GM18507 (cell line): ENCODE measurements at places on chromosomes 3 and 15.

- DNase-seq: no peak
Measured at GRCh38 chr15:63073497-63074172, 31.1 kb downstream of the TPM1 start.

DNA sequence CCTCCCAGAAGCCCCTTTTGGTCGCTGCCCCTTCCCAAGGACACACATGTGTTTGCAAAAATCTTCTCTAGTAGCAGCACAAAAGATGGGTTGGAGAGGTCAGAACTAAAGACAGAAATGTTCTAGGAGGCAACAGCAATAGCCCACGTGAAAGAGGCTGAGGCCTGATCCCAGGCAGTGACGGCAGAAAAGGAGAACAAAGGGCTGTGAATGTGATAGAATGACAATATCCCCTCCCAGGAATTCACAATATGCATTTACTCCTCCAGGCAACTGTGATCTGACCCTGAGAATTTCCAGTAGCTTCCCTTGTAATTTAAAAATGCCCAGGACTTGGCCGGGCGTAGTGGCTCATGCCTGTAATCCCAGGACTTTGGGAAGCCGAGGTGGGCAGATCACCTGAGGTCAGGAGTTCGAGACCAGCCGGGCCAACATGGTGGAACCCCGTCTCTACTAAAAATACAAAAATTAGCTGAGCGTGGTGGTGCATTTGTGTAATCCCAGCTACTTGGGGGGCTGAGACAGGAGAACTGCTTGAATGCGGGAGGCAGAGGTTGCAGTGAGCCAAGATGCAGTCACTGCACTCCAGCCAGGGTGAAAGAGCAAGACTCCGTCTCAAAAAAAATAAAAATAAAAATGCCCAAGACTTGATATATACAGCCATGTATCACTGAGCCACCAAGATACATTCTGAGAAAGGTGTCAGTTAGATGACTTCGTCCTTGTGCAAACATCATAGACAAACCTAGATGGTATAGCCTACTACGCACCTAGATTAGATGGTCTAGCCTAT, 43.6 kb upstream of the PIAS1 start:
- no peak for DNase-seq

DNA sequence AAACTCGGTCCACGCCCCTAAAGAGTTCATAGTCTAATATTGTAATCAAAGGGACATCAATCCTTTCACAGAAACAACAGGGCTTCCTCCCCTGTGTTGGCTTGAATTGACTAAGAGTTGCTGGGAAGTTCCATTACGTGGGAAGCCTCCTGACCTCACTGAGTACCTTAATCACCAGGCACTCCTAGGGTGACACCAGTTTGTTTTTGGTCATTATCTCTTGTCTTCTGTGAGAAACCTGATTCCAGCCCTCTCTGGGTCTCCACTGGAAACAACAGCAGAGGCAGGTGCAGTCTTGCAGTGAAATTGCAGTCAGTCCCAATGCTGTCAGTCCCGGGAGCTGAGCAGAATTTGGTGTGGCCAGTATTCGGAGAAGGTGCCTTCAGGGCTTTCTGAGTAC, 55.4 kb downstream of the BOC start:
- no peak for DNase-seq

GRCh38 chr3:194979173-194979572, 291.8 kb downstream of the XXYLT1 start:
- DNase-seq: no peak

DNA sequence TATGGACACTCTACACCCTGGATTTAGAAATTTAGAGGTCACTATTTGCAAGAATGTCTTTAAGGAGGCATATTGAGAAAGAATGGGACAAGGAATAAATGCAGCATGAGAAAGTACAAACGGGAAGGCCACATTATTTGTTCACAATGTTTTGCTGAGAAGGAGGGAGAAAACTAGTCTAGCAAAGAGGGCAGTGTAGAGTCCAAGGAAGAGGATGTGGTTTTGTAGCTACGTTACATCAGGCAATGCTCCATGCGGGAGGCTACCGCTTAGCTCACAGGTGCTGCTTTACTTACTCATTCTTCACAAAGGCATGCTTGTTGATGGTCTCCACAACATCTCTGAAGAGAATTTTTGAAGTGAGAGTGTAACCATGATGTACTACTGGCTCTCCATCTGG, 191.1 kb downstream of the PLCH1 start:
- no peak for DNase-seq

GRCh38 chr3:112116748-112117186, 16.3 kb downstream of the GCSAM start:
- no peak for DNase-seq

GRCh38 chr15:66830358-66830757, 128.3 kb downstream of the SMAD6 start:
- no peak for DNase-seq

- no peak for DNase-seq
Measured at GRCh38 chr3:16595778-16596177, 9.4 kb downstream of the DAZL start.

DNA sequence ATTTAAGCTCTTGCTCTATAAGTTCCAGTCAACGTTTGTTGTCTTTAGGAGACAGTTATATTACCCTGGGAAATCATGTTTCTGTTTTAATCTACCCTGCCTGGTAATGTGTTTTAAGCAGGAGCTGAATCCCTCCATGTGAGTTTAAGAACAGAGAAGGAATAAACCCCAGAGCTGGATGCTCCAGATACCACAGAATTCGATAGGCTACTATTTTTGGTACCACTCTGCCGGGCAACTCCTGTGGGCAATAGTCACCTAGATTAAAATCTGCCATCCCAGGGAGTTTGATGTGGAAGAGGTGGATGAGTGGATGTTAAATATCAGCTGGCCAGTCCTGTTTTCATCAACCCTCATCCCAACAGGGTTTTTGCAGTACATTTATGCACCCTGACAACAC, 20.4 kb downstream of the NUDT16 start:
- DNase-seq: no peak

DNA sequence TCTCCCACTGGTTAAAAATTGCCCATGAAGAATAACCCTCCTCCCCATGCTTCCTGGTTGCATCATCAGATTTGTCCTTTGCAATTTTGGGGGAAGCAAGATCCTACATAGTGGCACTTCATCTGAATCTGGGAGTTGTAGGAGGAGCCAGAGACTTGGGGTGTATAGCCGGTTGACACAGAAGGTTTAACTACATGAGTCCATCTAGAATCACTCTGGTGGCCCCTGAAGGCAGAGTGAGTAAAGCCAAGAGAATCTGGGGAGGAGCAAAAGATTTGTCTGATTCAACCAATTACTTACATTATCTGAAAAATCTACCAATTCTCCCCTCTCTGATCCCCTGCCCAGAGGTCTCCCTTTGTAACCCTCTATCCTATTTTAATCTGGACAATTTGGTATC, 50.1 kb downstream of the SYN2 start:
- no peak for DNase-seq

DNA sequence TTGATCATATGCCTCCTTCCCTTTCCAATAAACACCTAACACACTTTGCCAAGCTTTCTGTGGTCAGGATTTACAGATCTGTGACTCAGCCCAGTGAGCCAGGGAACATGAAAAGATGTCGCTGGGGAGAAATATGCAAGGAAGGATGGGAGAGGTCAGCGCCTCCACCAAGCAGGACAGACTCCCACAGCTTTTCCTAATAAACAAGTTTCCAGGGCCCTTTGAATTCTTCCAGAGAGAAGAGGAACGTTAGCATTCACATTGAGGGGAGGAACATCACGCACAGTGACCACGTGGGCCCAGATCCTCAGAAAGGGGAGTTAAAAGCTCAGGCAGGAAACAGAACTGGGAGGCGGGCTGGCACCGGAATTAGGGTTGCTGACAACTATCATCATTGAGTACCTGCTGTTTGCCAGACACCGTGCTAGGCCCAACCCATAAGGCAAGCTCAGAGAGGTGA, 33.3 kb upstream of the MRPS22 start:
- DNase-seq: no peak

- no peak for DNase-seq
Measured at GRCh38 chr3:12994357-12994606, 78.9 kb downstream of the IQSEC1 start.

GRCh38 chr3:136495213-136495612, 245.1 kb downstream of the PCCB start:
- no peak for DNase-seq

- DNase-seq: no peak
Measured at GRCh38 chr15:80951941-80952340, 37.7 kb downstream of the MESD start.

DNA sequence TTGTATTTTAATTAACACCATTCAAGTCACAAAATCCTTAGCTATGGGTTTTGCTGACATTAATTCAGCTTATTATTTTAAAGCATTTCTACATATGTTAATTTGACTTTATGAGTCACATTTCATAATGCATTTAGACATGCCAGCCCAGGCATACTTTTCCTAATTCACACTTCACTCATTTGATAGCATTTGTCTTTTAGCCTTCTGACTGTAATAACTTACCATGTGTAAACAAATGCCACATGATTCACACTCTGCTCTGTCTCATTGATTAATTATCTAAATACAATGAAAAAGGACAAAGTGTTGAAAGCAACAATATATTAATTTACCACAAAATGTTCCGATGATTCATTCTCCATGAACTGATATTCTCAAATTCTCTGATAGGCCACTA, 927.8 kb upstream of the EPHA6 start:
- DNase-seq: no peak

GRCh38 chr3:142152384-142152783, 3.0 kb upstream of the TFDP2 start:
- no peak for DNase-seq

DNA sequence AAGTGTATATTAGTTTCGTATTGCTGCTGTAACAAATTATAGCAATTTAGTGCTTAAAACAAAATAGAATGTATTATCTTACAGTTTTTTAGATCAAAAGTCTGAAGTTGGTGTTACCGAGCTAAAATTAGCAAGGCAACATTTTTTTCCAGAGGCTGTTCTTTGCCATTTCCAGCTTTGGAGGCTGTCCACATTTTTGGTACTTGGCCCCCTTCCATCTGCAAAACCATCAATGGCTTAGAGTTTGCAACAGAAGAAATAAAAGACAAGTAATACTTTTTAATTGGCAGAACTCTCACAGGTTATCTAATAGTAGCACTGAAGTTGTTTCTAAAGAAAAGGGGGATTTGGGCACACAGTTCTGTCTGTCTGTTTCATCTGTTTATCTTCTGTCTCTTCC, 1248.5 kb downstream of the ROBO1 start:
- DNase-seq: no peak

DNA sequence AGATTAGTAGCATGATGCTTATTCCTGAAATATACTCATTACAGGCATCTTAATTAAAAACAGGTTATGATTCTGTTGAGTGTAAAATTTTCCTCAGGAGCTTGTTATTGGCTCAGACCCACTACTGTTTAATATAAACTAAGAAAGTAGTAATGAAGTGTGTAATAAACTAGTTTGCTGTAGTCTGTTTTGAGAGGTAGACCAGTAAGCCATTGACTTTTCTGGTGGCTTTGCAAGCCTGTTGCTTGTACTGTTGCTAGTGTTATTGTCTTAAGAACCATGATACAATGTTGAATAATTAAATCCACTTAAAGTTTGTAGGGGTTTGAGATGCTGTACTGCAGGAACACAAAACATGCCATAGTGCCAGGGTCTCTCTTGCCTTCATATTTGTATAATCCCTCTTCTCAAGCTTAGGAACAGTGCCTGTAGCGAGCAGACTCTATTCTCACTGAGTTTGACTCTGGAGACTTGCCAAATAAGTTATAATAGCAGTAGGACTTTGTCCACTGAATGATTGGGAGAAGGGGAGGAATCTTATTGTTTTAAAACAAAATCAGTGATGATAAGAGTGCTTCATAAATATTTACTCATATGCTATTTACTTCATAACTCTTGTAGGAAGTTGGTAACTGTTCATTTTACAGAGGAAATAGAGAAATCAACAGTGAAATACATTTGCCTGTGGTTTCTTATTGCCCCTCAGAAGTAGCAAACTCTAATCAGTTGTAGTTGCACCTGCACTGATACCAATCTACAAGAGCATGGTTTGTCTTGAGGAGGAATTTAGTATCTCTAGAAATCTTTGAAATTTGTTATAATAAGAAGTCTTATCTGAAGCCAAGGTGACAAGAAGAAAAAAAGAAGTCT, 13.4 kb downstream of the TCF12 start:
- no peak for DNase-seq

DNA sequence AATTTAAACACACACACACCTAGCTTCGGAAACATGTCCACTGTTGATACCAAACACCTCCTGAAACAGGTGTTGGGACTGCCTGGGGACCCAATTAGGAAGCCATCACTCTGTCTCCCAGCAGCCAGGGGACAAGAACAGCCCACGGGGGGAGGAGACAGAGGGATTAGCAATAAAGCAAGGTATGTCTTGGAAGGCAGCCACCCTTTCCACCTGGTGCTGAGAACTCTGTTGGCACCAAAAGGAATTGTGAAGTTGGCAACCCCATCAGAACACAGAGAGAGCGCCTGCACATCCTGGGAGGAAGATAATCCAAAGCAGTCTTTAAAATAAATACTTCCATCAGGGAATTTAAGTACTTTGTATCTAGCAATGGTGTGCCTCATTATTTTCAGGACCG, 111.0 kb downstream of the ADAMTS17 start:
- no peak for DNase-seq

- DNase-seq: no peak
Measured at GRCh38 chr3:34381243-34381642, 582.8 kb downstream of the PDCD6IP start.

DNA sequence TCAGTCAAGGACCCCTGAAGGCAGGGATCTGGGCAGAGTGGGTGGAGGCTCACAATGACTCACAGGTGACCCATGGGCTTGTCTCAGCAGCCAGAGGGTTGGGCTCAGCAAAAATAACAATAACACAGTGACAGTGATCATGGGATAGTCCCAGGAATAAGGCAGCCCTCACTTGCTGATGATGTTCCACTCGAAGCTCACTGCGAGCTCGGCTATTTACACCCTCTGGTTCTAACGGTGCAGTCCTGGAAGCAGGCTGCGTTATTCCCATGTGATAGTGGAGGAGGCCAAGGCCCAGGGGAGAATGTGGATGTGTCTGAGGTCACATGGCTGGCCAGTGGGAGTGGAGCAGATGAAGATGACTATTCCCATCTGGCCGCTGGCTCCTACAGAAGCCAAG, 16.2 kb downstream of the CCDC33 start:
- DNase-seq: no peak

DNA sequence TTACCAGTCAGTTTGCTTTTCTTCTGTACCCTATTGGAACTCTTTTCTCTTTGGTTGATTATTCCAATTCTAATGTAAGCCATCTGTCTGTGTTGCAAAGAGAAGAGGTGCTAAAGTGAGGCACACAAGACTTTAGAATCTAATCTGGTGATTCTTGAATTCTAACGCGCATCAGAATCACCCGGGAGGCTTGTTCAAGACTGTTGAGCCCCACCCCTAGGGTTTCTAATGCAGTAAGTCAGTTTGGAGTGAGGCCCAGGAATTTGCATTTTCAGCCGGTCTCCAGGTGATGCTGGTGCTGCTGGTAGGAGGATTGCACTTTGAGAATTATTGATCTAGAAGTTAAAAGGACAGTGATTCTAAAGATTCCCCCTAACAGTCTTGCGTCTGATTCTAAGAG, 185.3 kb upstream of the CHRM5 start:
- no peak for DNase-seq

GRCh38 chr15:76866008-76866407, 39.1 kb downstream of the SCAPER start:
- no peak for DNase-seq
